Activated CD4-positive, alpha-beta T cell treated with anti-CD3 and anti-CD28 coated beads, Interleukin-2, amount 10 ng/mL, durations not matched to agents 24 days and 14 days (primary cell): ENCODE measurements at places on chromosomes 3 and 15.

DNA sequence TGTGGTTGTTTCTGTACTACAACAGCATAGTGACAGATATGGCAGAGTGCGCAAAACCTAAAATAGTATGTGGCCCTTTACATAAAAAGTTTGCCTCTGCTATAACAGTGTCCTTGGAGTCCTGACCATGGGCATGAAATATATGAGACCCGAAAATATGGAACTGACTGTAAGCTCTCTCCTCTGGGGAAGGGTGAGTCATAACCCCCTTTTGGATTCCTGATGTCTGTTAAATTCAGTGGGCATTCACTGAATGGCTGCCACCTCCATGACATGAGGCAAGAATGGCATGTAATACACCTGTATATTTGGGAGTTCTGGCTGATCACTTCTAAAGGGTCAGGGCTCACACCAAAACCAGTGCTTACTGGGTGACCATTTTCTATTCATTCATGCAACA, 6.1 kb downstream of the TBC1D2B start:
- peaks cover 75% of the 10 kb centered on the region for H3K4me1 ChIP-seq
- no peak overlapping the region for H3K4me3 ChIP-seq
- no peak overlapping the region for H3K27ac ChIP-seq
- no peaks in the 10 kb centered on the region for H3K27me3 ChIP-seq
- DNase-seq, result no peak

- H3K27ac ChIP-seq, result no peak overlapping the region
- no peak overlapping the region for H3K4me3 ChIP-seq
- H3K27me3 ChIP-seq, result peaks cover 10% of the 10 kb centered on the region
- H3K4me1 ChIP-seq, result peaks cover 2% of the 10 kb centered on the region
These were observed 8.4 kb upstream of the CCDC54 start for GRCh38 chr3:107368654-107369398.

DNA sequence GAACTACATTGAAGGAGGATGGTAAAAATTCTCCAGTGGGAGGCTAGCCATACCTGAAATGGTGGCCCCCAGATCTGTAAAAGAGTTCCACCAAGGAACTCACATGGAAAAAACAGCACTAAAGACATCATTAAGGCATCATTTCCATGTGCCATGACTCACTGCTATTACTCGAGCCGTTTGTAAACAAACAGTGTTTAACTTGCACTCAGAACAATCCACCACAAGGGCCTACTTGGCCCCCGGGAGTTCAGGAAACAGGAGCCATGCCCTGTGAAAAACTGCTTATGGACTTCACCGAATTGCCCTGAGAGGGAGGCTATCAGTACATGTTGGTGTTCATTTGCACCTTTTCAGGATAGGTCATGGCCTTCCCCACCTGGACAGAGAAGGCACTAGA, 18.2 kb downstream of the CCR4 start:
- no peak overlapping the region for H3K4me3 ChIP-seq
- H3K4me1 ChIP-seq, result peaks cover 23% of the 10 kb centered on the region
- no peaks in the 10 kb centered on the region for H3K27me3 ChIP-seq
- H3K36me3 ChIP-seq, result peaks cover 22% of the 10 kb centered on the region
- DNase-seq, result no peak
- H3K27ac ChIP-seq, result no peak overlapping the region

GRCh38 chr15:70851889-70852288, 2.1 kb downstream of the LARP6 start:
- H3K4me3 ChIP-seq, result no peak overlapping the region
- peaks cover 68% of the 10 kb centered on the region for H3K27me3 ChIP-seq
- no peak overlapping the region for H3K27ac ChIP-seq
- H3K36me3 ChIP-seq, result no peaks in the 10 kb centered on the region
- DNase-seq, result no peak

DNA sequence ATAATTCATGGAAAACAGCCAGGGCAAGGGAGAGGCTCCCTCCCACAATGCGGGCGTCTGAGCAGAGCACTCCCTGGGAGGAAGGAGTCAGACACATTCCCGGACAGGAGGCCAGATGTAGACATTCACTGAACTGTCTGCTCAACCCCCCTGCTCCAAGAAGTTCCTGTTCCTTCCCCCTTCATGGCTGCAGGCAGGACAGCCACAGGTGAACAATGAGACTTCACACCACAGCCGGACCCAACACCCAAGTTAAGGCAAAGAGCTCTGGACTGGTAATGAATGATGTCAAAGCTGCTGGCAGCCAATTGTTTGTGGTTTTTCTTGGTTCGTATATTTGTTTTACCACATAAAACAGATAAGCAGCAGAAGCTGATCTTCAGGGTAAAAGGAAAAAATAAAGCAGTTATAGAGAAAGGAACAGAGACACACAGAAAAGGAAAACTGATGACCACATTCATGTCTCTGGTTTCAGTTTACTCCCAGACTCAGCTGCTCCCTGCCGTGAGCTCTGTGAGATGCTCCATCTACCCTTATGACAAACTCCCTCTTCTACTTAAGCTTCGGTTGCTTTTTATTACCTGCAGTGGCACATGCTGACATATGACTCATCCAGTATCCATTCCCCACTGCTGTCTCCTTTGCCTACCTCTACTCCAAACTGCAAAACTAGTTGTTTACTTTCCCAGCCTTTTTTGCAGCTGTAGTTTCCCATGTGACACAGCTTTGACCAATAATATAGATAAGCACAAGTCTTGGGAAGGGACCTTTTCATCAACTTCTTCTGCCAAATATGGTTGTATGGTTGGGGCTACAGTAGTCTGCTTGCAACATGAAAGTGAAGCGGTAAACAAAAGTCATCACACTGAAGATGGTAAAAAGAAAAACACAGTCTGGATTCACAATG, 33.1 kb downstream of the DZIP1L start:
- H3K27ac ChIP-seq, result peak overlapping the region; percentile 45
- peak overlapping the region; percentile 36 for H3K4me3 ChIP-seq
- peaks cover 2% of the 10 kb centered on the region for H3K27me3 ChIP-seq
- H3K4me1 ChIP-seq, result peaks cover 38% of the 10 kb centered on the region

GRCh38 chr15:40873694-40874561, at the start of gene RHOV:
TSS of gene RHOV (minus strand) at chr15:40874234. CDS start at chr15:40874139, 95 bp downstream.
- peak within 1 kb of the TSS; percentile 89 for H3K4me3 ChIP-seq
- DNase-seq, result peak; percentile 89
- peaks cover 31% of the 10 kb centered on the region for H3K4me1 ChIP-seq
- peak within 1 kb of the TSS; percentile 75 for H3K27ac ChIP-seq
- peaks cover 18% of the 10 kb centered on the region for H3K27me3 ChIP-seq

DNA sequence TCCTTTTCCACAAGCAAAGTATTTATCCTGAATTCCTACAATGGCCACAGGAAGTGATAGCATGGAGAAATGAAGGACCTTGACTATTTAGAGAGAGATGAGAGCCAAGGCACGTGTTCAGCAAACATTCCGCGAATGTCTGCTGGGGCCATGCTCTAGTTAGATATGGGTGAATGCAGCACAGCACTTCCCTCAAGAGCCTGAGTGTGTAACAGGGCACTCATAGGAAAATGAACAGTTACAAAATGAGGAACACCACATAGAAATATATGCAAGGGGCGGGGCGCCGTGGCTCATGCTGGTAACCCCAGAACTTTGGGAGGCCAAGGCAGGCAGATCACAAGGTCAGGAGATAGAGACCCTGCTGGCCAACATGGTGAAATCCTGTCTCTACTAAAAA, 406.9 kb downstream of the NR2F2 start:
- H3K27ac ChIP-seq, result no peak overlapping the region
- DNase-seq, result no peak
- no peak overlapping the region for H3K4me3 ChIP-seq
- H3K4me1 ChIP-seq, result no peaks in the 10 kb centered on the region

GRCh38 chr3:74546426-74546825, 68.0 kb downstream of the CNTN3 start:
- no peak overlapping the region for H3K27ac ChIP-seq
- no peaks in the 10 kb centered on the region for H3K4me1 ChIP-seq
- H3K27me3 ChIP-seq, result no peaks in the 10 kb centered on the region
- H3K36me3 ChIP-seq, result no peaks in the 10 kb centered on the region
- DNase-seq, result no peak

GRCh38 chr3:70097084-70097483, 97.6 kb downstream of the SAMMSON start:
- H3K4me3 ChIP-seq, result no peak overlapping the region
- no peak overlapping the region for H3K27ac ChIP-seq
- no peaks in the 10 kb centered on the region for H3K36me3 ChIP-seq
- DNase-seq, result no peak

GRCh38 chr3:152857082-152857481, 22.2 kb downstream of the P2RY1 start:
- H3K27me3 ChIP-seq, result no peaks in the 10 kb centered on the region
- no peaks in the 10 kb centered on the region for H3K36me3 ChIP-seq
- H3K27ac ChIP-seq, result no peak overlapping the region
- H3K4me1 ChIP-seq, result no peaks in the 10 kb centered on the region
- no peak overlapping the region for H3K4me3 ChIP-seq

GRCh38 chr3:135627057-135627456, 338.5 kb upstream of the PPP2R3A start:
- no peaks in the 10 kb centered on the region for H3K4me1 ChIP-seq
- no peak overlapping the region for H3K27ac ChIP-seq
- peak; percentile 15 for DNase-seq
- H3K36me3 ChIP-seq, result no peaks in the 10 kb centered on the region

- no peaks in the 10 kb centered on the region for H3K4me1 ChIP-seq
- H3K27ac ChIP-seq, result no peak overlapping the region
- H3K36me3 ChIP-seq, result no peaks in the 10 kb centered on the region
- peaks cover 13% of the 10 kb centered on the region for H3K27me3 ChIP-seq
These were observed 25.6 kb upstream of the MUC13 start for GRCh38 chr3:124960105-124960504.

DNA sequence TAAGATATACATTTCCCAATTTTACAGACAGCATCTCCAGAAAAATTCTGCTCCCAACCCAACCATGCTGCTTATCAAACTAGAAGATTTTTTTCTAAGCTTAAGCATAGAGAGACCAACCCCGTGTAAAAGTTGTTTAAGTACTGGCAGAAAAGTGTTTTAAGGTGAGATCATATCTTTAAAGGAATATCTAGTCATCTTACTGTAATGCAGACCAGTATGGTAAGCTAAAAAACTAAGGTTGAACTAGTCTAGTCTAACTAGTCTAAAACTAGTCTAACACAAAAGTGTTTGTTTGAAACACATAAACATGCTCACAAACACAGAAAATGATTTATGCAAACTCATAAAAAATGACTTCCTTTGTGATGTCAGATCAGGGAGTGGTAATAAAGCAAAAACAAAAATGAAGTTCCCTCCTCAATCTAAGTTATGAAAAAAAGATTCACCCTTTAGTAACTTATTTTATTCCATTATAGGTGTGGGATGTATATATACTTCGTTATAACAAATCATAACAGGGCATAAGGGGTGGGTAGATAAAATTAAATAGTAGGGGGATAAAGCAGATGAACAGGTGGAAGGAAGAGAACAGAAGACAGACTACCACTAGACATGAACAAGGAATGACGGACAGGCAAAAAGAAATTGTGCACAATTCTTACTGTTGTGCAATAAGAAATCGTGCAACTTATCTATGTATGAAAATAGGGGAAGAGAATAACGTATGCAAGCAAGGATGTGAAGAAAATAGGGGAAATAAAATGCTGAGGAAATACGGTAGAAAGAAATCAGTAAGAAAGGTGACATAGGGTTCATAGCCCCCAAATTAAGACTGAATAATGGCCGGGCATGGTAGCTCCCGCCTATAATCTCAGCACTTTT, 10.0 kb downstream of the MYO5A start:
- H3K27ac ChIP-seq, result no peak overlapping the region
- H3K27me3 ChIP-seq, result no peaks in the 10 kb centered on the region
- DNase-seq, result no peak

DNA sequence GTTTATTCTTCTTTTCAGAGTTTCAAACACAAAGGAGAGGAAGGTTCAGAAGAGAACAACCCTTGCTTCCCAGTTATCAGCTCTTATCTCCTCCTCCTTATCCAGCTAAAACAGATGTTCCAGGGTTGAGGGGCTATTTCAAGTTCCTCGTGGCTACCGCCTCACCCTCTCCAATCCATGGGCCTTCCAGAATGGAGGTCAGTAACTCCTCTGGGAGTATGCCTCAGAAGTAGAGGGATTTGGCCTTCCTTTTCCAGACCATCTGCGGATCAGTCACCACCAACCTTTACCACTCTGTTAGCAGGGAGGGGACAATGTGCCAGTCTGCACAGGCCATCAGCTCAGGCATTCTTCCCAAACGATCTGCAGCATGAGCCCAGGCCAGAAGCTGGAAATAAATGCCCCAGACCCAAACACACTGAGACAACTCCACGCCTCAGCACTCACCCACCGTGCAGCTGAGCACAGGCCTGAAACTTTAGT, 14.8 kb downstream of the HTR3C start:
- peaks cover 10% of the 10 kb centered on the region for H3K27me3 ChIP-seq
- H3K4me1 ChIP-seq, result no peaks in the 10 kb centered on the region
- no peak for DNase-seq
- no peak overlapping the region for H3K4me3 ChIP-seq
- H3K27ac ChIP-seq, result no peak overlapping the region

- no peak for DNase-seq
- H3K27ac ChIP-seq, result no peak overlapping the region
- H3K4me3 ChIP-seq, result no peak overlapping the region
These were observed 203.4 kb downstream of the FOXP1 start for GRCh38 chr3:71380096-71380495.

DNA sequence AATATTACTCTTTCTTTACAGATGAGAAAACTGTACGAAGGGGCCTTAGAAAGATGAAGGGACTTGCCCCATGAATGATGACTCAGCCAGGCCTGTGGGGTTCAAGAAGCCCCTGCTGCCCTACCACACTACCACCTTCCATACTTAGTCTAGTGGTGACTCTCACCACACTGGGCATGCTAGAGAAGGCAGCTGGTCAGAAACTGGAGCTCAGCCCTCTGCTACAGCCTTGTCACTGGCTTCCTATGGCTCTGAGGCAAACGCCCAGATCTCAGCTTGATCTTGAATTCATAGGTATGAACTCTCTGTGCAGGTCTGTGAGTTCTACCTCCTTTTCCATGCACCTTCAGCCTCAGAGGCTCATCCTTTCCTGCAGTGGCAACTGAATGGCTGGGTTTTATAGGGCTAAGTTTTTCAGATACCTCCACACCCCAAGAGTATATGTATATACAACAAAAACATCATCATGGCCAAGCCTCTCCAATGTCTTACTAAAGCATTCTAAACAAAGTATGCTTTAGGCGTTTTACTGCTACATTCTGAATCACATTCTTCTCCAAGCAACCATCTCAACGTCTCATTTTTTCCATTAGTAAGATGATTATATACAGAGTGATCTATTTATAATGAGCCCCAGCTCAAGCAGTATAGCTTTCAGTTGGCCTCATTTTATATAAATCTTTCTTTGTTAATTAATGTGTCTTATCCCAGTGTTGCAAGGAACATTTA, 234.1 kb downstream of the GREM1 start:
- no peak overlapping the region for H3K4me3 ChIP-seq
- no peaks in the 10 kb centered on the region for H3K4me1 ChIP-seq
- DNase-seq, result no peak
- H3K27me3 ChIP-seq, result peaks cover 3% of the 10 kb centered on the region
- H3K27ac ChIP-seq, result no peak overlapping the region

- H3K27me3 ChIP-seq, result no peaks in the 10 kb centered on the region
- no peaks in the 10 kb centered on the region for H3K4me1 ChIP-seq
- no peak overlapping the region for H3K27ac ChIP-seq
- DNase-seq, result no peak
- no peaks in the 10 kb centered on the region for H3K36me3 ChIP-seq
These were observed 477.4 kb downstream of the NAALADL2 start for GRCh38 chr3:175336406-175337133.
